ENCODE measurements at places on chromosomes 16 and 17.

DNA sequence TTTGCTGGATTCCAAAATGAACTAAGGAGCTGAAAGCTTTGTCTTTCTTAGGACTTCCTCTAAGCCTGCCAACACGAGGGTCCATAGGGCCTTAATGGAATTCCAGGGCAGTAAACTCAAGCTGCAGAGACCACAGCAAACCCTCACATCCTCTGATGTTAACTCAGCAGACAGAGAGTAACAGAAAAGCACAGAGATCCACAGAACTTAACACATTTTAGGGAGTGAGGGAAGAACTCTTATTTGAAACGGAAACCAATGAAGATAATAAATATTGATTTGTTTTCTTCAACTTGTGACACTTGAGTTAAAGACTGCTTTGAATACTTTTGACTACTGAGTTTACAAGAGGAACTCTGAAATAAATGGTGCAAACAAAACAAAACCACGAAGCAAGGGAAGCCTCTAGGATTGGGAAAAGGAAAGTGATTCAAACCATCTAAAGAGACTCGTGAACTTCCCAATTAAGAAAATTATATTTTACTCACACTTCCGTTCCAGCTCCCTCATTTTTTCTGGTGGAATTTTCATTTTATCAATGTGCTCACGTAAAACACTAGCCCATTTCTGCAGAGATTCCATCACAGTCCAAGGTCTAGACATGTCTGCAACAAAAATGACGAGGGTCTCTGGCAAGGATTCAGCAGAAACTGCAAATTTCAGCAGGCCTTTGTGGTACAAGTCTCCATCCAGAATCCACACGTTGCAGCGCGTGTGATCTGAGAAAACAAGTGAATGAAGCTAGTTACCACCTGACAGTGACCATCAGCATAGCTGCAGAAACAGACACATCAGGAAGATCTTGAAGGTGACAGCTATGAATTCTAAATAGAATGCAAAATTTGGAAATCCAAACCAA is 9.2 kb downstream of the DYNC1LI2 start:
- no peak for DNase-seq
- H3K27me3 ChIP-seq, result no peaks in the 10 kb centered on the region
- no peak overlapping the region for H3K4me3 ChIP-seq
- H3K4me1 ChIP-seq, result peaks cover 25% of the 10 kb centered on the region
- no peak overlapping the region for H3K27ac ChIP-seq
- peaks cover 32% of the 10 kb centered on the region for H3K36me3 ChIP-seq

- peaks cover 2% of the 10 kb centered on the region for H3K27me3 ChIP-seq
- H3K27ac ChIP-seq, result no peak overlapping the region
- H3K4me3 ChIP-seq, result no peak overlapping the region
- H3K4me1 ChIP-seq, result no peaks in the 10 kb centered on the region
These were observed 40.8 kb downstream of the HS3ST3A1 start for GRCh38 chr17:13560935-13561334.

GRCh38 chr16:86768999-86769398 is 190.7 kb downstream of the FOXL1 start:
- H3K4me1 ChIP-seq, result no peaks in the 10 kb centered on the region
- H3K27ac ChIP-seq, result no peak overlapping the region
- no peak for DNase-seq
- peaks cover 16% of the 10 kb centered on the region for H3K27me3 ChIP-seq
- H3K4me3 ChIP-seq, result no peak overlapping the region

DNA sequence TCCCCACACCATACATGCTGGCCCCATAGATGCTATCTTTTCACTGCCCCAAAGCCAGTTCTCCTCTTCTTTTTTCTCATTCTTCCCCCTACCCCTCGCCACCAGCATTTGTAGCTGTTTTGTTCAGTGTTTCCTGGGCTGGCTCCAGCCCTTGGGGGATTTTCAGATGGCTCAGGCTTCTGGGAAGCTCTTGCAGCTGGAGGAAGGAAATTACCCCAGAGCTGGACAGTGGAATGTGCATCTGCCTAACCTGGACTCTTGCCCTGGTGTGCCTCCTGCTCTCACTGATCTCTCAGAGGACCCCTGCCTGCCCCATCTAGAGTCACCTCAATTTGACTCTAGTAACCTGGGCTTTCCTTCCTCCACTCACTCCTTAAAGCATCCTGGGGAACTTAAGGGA is 82.8 kb downstream of the MYH13 start:
- no peak overlapping the region for H3K27ac ChIP-seq
- no peaks in the 10 kb centered on the region for H3K4me1 ChIP-seq
- no peak overlapping the region for H3K4me3 ChIP-seq
- DNase-seq, result no peak
- peaks cover 15% of the 10 kb centered on the region for H3K27me3 ChIP-seq
- H3K36me3 ChIP-seq, result no peaks in the 10 kb centered on the region

- no peaks in the 10 kb centered on the region for H3K4me1 ChIP-seq
- no peaks in the 10 kb centered on the region for H3K27me3 ChIP-seq
- no peak overlapping the region for H3K4me3 ChIP-seq
- no peak for DNase-seq
- H3K27ac ChIP-seq, result no peak overlapping the region
These were observed 218.7 kb downstream of the XYLT1 start for GRCh38 chr16:17252064-17252463.

GRCh38 chr17:46190763-46191162 is 2.5 kb downstream of the KANSL1 start:
- peak overlapping the region; percentile 73 for H3K4me3 ChIP-seq
- peaks cover 62% of the 10 kb centered on the region for H3K4me1 ChIP-seq
- H3K27me3 ChIP-seq, result no peaks in the 10 kb centered on the region
- peak overlapping the region; percentile 66 for H3K27ac ChIP-seq

- DNase-seq, result no peak
- no peak overlapping the region for H3K27ac ChIP-seq
- no peak overlapping the region for H3K4me3 ChIP-seq
- no peaks in the 10 kb centered on the region for H3K27me3 ChIP-seq
These were observed 291.2 kb downstream of the CDH11 start for GRCh38 chr16:64830653-64831052.

GRCh38 chr17:27546624-27547300 is 84.2 kb upstream of the LGALS9 start:
- no peak overlapping the region for H3K4me3 ChIP-seq
- peak overlapping the region; percentile 90 for H3K27ac ChIP-seq
- peaks cover 11% of the 10 kb centered on the region for H3K36me3 ChIP-seq
- peaks cover 60% of the 10 kb centered on the region for H3K4me1 ChIP-seq
- no peak for DNase-seq

GRCh38 chr17:7416323-7416722 is 3.8 kb upstream of the SPEM1 start:
- H3K4me1 ChIP-seq, result no peaks in the 10 kb centered on the region
- no peak overlapping the region for H3K27ac ChIP-seq
- no peak overlapping the region for H3K4me3 ChIP-seq

DNA sequence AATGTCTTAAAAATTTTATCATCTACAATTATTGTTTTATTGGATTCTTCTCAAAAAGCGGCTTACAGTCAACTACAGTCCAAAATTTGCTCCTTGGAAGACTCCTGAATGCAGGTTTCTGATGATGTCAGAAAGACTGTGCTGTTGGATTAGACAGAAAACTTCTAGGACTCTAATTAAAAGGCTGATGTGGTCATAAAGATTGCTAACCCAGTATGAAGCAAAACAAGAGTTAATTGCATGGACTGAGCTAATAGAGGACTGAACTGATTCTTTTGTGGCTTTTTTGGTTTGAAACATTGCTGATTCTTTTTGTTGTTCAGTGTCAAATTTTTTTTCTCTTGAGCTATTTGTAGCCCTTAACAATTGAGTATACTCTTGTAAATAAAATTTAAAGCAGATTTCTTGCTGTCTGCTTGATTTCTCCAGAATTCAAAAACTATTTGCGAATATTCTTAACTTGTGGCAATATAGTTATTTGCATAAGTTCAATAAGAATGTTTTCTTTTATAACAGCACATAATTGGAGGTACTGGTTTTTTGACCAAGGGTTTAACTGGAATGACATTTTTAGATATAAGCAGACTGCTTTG is 33.1 kb upstream of the LCMT1 start:
- H3K27ac ChIP-seq, result no peak overlapping the region
- H3K27me3 ChIP-seq, result no peaks in the 10 kb centered on the region
- H3K4me3 ChIP-seq, result no peak overlapping the region

DNA sequence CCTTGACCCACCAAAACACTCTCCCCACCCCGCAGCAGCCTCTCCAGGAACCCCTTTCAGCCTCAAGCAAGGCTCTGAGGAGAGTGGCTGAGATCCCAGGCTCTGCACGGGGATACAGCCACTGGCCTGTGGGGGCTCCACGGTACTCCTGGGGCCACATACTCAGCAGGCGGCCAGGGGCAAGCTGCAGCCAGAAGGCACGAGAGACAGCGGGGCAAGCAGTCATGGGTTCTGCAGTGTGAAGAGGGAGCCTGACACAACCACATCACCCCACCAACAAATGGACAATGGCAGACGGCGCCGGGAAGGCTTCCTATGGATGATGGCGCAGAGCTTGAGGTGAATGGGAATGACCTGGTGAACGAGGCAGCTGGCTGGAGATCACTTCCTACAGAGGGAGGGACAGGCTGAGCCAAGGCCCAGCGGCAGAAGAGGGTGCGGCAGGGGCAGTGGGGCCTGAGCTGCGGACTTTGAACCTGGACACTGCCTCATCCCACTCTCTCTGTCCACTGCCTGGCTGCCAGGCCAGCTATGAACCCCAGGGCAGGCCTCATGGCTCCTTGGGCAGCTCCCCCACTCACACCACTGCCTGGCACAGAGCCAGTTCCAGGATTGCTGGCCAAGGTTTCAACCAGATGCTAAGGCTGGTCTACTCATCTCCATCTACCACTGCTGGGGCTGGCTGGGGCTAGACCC is 10.8 kb upstream of the BCAR1 start:
- H3K4me1 ChIP-seq, result peaks cover 6% of the 10 kb centered on the region
- peaks cover 34% of the 10 kb centered on the region for H3K27me3 ChIP-seq
- no peaks in the 10 kb centered on the region for H3K36me3 ChIP-seq
- H3K27ac ChIP-seq, result no peak overlapping the region

GRCh38 chr16:89600427-89600826 is 13.0 kb upstream of the DPEP1 start:
- no peak for DNase-seq
- no peaks in the 10 kb centered on the region for H3K27me3 ChIP-seq
- peaks cover 12% of the 10 kb centered on the region for H3K4me1 ChIP-seq
- no peaks in the 10 kb centered on the region for H3K36me3 ChIP-seq

DNA sequence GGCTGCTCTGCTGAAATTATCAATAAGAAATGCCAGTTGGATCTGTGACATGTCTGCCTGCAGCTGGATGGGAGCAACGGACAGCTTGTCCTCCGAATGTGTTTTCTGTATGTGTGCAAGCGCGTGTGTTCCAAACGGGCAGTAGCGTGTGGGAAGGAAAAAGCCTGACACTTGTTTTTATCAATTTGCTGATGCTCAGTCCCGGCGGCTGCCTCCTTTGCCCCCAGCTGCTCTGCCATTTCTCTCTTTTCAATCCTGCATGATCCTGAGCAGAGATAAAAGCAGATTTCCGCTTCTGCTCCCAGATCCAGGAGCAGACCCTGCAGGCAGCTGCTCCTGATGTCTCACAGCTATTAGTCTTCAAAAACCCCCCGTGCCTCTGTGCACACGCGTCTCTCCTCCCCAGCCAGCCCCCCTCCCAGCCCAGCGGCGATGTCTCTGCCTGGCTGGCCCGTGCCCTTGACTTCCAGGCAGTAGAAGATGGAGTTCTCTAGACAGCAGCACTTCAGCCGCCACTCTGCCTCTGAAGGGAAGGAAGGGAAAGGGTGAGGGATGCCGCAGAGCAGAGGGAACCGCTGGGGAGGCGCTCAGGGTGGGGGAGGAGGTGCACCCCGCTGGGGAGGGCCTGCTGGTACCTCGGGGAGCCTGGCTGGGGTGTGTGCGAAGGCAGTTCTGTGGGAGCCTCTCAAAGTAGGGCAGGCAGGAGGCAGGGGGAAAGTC is 4.1 kb downstream of the PRCD start:
- H3K4me1 ChIP-seq, result no peaks in the 10 kb centered on the region
- H3K36me3 ChIP-seq, result no peaks in the 10 kb centered on the region
- DNase-seq, result no peak
- peaks cover 29% of the 10 kb centered on the region for H3K27me3 ChIP-seq
- H3K4me3 ChIP-seq, result no peak overlapping the region

GRCh38 chr17:9935408-9935807 is 30.3 kb upstream of the RCVRN start:
- no peaks in the 10 kb centered on the region for H3K36me3 ChIP-seq
- no peak overlapping the region for H3K27ac ChIP-seq
- H3K27me3 ChIP-seq, result peaks cover 2% of the 10 kb centered on the region
- no peak overlapping the region for H3K4me3 ChIP-seq
- H3K4me1 ChIP-seq, result no peaks in the 10 kb centered on the region
- DNase-seq, result no peak

- H3K27me3 ChIP-seq, result no peaks in the 10 kb centered on the region
- peaks cover 64% of the 10 kb centered on the region for H3K4me1 ChIP-seq
- H3K27ac ChIP-seq, result peak overlapping the region; percentile 79
- peaks cover 47% of the 10 kb centered on the region for H3K36me3 ChIP-seq
- DNase-seq, result no peak
- no peak overlapping the region for H3K4me3 ChIP-seq
These were observed 24.0 kb downstream of the MAP3K14 start for GRCh38 chr17:45292696-45293412.

DNA sequence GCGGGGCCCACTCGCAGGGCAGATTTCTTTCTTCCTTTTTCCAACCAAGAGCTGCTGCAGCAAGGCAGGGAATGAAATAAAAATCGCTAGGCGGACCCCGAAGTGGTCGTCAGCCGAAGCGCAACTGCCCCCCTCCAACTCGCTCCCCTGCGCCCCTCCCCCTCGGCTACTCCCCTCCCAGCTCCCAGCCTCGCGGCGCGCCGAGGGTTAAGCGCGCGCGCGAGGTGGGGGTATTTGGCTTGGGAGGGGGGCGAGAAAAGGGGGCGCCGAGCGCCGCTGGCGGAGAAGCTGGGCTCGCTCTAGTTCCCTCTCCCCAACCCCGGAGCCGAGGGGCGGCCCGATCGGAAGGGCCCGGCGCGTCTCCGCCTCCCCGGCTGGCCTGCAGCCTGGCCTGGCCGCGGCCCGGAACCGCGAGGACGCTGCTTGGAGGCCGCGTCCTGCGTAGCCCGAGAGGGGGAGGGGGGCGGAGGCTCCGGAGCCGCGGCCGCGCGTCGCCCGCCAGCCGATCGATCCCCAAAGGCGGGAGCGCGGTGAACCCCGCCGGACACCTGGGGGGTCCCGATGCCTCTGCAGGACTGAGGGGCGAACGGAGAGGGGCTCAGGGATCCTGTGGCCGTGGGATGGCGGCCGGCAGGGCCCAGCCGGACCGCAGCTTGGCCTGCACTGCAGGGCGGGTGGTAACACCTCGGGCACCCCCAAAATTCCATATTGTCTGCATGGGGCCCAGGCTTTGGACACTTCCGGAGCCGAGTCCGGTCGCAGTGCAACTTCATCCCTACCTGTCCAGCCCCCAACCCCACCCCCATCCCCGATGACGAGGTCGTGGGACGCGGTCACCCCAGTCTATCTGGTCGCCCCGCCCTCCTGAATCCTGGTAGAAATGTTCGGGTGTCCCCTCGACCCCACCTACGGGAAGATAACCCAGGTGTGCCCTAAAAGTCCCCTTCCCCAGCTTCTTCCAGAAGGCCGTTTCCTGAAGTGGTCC is 4.9 kb upstream of the CBX4 start:
- peak overlapping the region; percentile 63 for H3K4me3 ChIP-seq
- H3K4me1 ChIP-seq, result peaks cover 24% of the 10 kb centered on the region
- H3K27me3 ChIP-seq, result peaks cover 40% of the 10 kb centered on the region
- no peak for DNase-seq
- H3K36me3 ChIP-seq, result no peaks in the 10 kb centered on the region
- no peak overlapping the region for H3K27ac ChIP-seq
